SK-MEL-5 (cell line): ENCODE measurements at places on chromosomes 6 and 20. TPM values are rescaled to one million over a fixed set of nuclear protein-coding genes. Genes with fewer than 3 reads are reported as not detected.

GRCh38 chr6:126701676-126702560, 362.0 kb downstream of the CENPW start:
- no peak for DNase-seq

DNA sequence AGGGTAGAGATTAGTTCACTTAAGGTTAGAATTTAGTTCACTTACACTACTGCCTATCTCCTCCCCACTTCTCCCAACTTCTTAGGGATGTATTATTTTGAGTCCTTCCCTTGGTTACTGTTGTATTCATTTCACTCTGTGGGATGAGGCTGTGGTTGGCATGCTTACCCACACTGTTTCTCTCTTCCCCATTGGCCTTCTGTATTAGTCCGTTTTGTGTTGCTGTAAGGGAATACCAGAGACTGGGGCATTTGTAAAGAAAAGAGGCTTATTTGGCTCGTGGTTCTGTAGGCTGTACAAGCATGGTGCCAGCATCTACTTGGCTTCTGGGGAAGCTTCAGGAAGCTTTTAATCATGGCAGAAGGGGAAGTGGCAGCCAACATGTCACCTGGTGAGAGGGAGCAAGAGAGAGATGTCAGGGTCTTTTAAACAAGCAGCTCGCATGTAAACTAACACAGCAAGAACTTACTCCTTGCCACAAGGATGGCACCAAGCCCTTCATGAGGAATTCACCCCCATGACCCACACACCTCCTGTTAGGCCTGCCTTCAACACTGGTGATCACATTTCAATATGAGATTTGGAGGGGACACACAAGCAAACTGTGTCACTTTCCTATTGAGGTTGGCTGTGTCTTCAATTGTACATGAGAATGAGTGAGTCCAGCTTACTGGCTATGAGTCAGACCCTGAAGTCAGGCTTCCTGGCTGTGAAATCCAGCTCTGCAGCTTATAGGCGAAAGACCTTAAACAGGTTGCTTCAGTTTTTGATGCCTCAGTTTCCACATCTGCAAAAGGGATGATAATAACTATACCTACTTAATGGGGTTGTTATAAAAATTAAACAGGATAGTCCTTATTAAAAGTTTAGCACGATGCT, 53.3 kb downstream of the SYNDIG1 start:
- no peak for DNase-seq

The SLC4A11 gene
- total RNA-seq, result 0.82 and 1.8 TPM in 2 replicates

DNA sequence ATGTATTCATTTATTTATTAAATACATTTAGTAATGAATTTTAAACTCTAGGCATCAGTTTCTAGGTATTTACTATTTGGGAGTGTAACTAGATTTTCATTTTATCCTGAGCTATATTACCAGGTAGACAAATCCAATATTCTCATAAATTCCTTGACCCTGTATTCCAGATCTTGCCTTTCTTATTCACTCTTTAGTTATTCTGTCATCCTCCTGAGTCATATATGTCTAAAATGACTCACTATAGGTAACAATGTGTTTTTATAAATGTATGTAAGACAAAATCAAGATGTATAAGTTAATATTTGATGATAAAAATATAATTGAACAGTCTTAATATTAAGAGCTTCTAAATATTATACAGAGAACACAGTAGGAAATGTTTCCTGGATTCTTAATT, 642.1 kb upstream of the NRSN1 start:
- no peak for DNase-seq

DNA sequence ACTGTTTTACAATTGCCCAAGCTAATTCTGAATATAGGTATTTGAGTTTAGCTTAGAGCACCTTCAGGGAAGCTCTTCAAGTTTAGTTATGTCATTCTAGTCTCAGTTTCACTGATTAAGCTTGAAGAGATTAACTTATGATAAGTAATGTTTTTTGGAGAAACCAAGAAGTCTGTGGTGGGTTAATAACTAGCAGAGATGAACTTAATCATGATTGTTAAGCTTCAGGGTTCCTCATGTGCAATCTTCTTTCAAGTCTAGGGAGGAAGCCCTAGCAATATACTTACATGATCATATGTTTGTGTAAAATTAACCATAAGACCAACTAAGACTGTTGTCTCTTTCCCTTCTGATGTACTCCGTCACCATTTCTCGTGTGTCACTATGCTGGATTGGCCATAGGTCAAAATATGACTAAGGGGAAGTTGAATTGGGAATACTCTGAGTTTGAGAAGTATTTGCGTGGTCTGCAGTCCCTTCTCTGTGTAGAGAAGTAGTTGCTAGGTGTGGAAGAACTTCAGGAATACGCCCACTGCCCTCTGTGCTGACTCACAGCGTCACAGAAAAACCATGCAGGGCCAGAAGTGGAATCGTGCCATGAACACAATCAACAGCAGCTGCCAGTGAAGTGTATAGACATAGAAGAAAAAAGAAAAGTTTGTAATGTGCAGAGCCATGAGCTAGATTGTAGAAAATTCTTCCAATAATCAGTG, 88.3 kb downstream of the SH3BGRL2 start:
- no peak for DNase-seq

DNA sequence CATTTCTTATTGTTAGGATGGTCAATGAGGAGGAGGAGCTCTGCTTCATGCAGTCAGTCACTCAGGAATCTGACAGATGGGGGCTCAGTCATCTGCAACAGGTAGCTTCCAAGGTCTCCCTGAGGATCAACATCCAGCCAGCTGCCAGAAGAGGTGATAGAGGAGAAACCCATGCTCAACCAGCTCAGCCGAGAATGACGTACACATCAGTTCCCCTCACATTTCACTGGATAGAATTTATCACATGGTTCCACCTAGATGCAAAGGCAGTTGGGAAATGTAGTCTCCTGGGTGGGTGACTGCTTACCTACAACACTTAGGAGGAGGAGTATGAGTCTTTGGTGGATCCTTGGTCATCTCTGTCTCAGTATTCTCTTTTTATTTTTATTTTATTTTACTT, 144.5 kb downstream of the CEBPB start:
- DNase-seq, result peak; percentile 76

The ERGIC3 gene
- 373 and 383 TPM in 2 replicates for total RNA-seq

GRCh38 chr20:46257887-46258286, 50.4 kb downstream of the CDH22 start:
- DNase-seq, result no peak

DNA sequence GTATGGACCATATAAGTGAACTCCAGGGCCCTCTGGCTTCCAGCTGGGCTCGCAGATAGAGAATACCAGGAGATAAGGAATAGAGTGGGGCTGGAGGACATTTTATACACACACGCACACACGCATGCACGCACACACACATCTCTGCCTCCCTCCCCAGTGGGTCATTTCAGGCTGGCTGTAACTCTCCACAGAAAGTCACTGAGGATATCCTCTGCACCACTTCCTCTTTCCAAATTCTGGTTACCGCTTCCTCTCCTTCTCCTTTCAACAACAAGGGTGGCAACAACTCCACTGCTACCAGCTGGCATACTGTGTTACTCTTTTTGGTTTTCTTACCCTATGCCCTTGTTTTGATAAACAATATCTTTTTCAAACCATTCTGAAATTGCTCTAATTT, 280.2 kb downstream of the COL12A1 start:
- no peak for DNase-seq

DNA sequence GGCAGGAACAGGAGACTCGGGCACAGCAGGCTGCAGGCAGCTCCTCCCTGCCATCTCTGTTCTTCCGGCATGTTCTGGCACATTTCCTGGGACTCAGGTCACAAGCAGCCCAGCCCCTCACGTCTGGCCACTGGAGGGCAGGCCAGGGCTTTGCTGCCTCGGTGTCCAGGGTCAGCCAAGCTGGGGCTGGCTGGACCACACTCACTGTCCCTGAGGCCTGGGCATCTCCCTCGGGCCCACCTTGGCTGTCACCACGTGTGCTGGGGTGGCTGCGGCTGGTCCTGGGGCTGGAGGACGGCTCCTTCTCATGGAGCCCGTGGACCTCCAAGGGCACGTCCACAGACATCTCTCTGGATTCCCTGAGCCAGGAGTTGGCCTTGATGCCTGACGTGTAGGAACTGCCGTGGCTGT, 18.5 kb downstream of the FRMD1 start:
- DNase-seq, result peak; percentile 57

The SLPI gene
- not detected in 2 replicates for total RNA-seq

DNA sequence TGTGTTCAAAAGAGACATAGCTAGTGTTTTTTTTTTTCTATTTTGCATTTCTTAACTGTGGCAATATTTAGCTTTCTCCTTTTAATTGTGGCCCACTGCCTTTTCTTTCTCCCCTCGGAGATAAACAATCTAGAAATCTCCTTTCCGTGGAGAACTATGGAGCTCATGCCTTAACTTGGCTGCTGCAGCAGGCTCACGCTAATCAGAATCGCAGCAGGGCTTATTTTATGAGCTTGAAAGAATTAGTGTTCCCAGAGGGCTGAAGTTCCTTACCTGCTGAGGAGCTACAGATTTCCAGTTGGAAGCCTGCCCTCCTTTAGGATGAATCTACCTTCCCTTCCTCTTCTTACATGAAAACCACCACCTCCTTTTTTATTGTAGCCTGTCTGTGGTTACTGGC, 35.6 kb downstream of the CTNNBL1 start:
- DNase-seq, result no peak

DNA sequence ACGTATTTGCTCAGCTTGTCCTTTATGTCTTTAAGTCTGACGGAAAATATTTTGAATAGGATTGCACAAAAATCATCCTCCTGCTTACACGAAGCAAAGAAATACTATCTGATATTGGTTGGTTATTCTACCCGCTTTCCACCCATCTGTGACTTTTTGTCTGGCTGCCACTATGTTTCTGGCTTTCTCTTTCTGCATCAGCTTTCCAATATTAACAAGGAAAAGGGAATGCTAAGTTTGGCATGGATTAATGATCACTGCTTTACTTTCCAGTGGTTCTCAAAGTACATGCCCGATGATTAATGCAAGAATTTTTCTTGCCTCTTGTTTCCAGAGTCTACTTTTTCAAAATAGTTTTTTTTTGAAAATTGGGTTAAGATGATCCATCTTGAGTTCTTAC, 57.0 kb downstream of the RNF144B start:
- DNase-seq, result no peak

The RGS17 gene
- total RNA-seq, result 1.1 and 1.2 TPM in 2 replicates

The MYO6 gene
- total RNA-seq, result 6.2 and 6.9 TPM in 2 replicates

DNA sequence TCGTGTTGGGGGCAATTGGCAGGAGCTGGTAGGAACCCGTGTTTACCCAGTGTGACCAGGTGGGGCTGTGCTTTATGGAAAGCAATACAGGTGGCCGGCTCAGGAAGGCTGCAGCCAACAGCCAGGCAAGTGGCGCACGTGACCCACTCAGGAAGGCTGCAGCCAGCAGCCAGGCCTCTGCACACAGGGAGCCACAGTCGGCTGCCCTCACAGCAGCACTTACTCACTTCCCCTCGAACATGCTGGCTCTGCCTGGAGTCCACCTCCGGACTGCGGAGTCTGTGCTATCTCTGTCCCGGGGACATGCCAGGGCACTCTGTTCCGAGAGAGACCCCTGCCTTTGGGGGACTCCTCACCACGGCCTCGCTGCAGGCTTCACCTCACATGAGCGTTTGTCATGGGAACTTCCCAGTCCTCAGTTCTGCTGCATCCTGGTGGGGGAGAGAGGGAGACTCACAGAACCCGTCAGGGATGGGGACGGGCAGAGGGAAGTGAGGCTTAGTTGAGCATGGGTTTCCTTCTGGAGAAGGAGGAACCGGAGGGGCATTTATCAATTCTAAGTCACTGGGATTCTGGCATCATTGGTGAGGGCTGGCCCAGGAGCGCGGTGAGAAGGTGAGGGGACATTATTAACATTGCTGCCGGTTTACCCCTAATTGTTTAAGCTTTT, 76.8 kb downstream of the TTLL2 start:
- no peak for DNase-seq

The ANKEF1 gene
- total RNA-seq, result 1.4 and 2.8 TPM in 2 replicates

GRCh38 chr6:161318456-161318855, 44.6 kb upstream of the AGPAT4 start:
- peak; percentile 92 for DNase-seq

DNA sequence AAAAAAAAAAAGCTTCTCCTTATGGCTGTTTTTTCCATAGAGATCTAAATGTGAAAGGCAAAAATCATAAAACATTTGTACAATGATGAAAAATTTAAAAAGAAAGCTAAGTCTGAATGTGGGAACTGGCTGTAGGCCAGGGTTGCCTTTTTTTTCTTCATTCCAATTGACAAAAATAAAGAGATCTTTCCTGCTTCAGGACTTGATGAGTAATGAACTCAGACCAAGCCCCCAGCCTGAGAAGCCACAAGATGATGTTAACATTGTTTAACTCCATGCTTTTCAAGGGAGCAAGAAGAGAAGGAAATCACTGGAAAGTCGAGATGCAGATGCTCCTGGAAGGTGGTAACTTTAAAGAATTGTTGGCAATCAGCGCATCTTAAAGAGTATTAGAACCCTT, 41.4 kb downstream of the TRMT6 start:
- no peak for DNase-seq

DNA sequence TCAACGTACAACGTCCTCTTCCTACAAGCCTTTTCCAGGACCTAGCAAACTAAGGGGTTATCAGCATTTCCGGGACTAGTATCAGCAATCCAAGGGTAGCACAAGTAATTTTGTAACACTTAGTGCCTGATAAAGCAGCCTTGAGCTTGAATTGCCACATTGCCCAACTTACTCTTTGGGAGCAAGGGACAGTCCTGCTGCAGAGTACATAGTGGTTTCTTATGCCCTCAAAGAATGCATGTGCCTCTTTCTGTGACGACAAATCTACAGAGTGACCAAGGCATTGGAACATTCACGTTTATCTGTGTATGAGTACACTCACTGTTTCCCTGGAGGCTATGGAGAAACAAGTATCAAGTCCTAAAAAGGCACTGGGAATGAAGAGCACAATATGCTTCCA, 3.2 kb upstream of the ID4 start:
- peak; percentile 49 for DNase-seq

DNA sequence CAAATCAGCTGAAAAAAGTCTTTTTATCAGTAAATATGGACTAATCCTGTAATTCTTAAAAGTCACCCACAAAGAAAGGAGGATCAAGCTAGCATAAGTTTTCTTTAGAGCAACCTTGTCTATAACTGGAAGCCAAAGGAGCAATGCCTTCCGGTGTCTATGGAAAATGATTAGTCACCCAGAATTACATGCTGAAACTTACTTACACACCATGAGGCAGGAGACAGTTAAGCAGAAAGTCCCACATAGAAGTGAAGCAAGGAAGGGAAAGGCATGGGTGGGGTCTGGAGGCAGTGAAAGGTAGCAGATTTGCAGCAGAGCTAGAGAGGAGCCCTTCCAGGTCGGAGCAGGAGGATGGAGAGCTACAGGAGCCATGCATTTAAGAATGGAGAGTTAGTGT, 153.7 kb upstream of the RIPOR2 start:
- DNase-seq, result no peak
